ENCODE measurements at places on chromosomes 1 and 21. TPM values are rescaled to one million over a fixed set of nuclear protein-coding genes. Genes with fewer than 3 reads are reported as not detected.

- DNase-seq: no peak
Measured at GRCh38 chr1:66336641-66336990, 197.3 kb upstream of the SGIP1 start.

DNA sequence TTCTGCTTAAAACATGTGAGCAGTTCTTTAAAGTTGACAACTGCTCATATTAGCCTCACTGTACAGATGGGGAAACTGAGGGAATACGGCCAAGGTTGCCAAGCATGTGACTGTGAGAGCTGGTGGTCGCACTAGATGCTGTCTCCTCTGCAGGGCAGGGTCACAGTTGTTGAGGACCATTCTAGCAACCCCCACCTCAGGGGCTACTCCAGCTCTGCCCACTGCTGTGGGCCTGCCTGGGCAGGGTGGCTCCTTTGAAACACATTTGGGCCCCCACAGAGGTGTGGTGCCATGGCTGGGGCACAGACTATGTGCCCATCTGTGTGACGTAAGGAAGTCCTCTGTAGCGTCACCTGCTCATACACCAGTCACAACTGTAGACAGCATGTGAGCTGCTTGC is 779 bp downstream of the THEM5 start:
- DNase-seq: no peak

DNA sequence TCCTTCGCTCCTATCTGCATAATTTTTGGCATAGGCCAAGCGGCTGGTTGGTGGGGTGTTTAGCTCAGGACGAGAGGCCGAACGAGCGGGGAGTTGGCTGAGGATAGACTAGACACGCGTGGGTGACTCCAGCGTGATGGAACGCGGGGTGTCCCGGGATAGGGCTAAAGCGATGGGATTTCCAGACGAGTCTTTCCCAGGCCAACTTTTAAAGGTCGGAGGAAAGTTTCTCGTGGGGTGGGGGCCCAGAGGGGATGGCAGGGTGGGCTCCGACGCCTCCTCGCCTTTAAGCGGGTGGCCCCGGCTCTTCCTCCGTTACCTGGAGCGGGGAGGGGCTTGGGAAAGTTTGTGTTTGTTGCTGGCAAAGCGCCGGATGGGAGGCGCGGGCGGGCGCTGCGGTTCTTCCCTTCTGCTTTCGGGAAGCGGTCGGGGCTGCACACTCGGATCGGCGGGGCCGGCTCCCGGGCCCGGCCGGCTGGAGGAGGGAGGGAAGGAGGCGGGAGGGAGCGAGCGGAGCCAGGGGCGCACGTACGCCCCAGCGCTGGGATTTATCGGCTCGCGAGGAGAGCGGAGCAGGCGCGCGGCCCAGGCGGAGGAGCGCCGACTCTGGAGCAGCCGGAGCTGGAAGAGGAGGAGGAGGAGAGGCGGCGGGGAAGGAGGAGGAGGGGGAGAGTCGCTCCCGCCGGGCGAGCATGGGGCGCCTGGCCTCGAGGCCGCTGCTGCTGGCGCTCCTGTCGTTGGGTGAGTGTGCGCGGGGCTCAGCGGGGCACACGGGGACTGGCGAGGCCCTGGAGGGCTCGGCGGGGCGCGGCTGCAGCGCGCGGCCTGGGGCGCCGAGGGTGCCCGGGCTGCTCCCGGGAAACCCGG is at the start of gene PTGFRN:
Gene PTGFRN, plus strand, starts transcription at position 405 of the 867 bp plus-strand sequence. Its CDS starts 288 bp downstream, at position 693.
- DNase-seq: peak; percentile 61

DNA sequence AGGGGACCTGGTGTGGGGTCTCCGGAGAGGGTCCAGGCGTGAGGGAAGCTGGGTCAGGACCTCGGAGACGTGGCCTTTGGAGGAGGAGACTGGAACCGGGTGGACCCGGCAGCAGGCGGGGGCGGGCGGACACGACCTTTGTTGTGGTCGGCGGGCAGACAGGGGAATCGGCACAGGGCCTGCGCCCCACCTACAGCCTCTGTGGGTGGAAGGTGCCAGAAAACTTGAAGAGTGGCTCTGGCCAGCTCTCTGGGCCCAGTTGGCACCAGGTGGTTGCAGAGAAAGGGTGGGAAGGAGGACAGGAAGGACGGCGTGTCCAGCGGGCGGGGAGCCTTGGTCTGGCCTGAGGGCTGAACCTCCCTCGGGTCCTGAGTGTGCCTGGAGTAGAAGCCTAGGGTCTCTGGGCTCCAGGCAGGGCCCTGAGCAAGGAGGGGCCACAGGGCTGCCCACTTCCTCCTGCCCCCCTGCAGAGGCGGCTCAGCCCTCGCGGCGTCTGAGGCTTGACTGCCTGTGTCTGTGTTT is 7.7 kb upstream of the TTLL10 start:
- no peak for DNase-seq

BMP8A gene
- total RNA-seq: 0.27 TPM

LSM10 gene
- 26.1 TPM for total RNA-seq
